T-helper 22 cell (primary cell): ENCODE measurements at places on chromosomes 12 and 14.
A peak's percentile ranks its signal among the peaks of the same experiment; 100 is the strongest.

GRCh38 chr12:105279460-105280056 lies 43.6 kb upstream of the APPL2 start:
- no peak for DNase-seq

- DNase-seq: no peak
Measured at GRCh38 chr12:76144245-76144549, 59.7 kb upstream of the NAP1L1 start.

DNA sequence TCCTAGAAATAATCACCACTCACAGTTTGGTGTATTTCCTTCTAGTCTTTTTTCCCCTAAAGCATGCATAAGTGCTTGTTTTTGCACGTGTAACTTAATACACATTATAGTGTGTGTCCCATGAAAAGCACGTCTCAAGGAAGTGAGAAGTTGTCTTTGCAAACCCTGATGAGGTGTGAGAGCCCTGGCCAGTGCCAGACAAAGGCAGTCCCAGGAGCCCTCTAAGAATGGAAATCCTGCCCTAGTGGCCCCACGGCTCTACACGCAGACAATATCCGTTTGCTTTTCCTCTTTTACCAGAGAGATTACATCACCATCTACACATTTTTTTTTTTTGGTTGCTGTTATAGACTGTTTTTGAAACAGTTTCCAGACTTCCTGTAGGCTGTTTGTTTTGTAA lies 85.5 kb upstream of the FZD10 start:
- DNase-seq: no peak

- DNase-seq: no peak
Measured at GRCh38 chr12:12442548-12443071, 85.7 kb downstream of the BORCS5 start.

DNA sequence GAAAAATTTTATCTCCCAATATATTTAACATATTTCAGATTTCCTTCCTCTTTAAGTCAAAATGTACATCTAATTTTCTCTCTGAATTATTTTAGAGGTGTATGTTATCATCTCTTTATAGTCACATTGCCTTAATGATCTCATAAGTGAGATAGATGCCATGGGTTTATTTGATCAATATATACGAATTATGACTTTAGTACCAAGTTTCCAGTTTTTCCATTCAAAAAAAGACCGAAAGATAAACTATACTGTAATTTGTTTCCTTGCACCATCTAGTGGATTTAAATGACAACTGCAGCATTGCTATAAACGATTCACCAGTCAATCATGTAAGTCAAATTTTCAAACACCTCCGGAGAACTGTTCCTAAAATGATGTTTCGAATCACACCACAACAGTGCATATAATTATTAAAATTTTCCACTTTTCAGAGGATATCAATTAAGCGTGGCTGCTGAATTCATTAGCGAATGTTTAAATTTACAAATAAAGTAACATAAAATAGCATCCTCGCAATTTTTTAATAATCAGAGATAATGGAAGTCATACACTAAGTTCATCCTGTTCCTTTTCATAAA lies 419 bp upstream of the ATXN7L3B start:
- DNase-seq: no peak

GRCh38 chr12:40034156-40034555 lies 71.7 kb downstream of the SLC2A13 start:
- no peak for DNase-seq

- no peak for DNase-seq
Measured at GRCh38 chr12:64147875-64148274, 74.2 kb downstream of the KICS2 start.

DNA sequence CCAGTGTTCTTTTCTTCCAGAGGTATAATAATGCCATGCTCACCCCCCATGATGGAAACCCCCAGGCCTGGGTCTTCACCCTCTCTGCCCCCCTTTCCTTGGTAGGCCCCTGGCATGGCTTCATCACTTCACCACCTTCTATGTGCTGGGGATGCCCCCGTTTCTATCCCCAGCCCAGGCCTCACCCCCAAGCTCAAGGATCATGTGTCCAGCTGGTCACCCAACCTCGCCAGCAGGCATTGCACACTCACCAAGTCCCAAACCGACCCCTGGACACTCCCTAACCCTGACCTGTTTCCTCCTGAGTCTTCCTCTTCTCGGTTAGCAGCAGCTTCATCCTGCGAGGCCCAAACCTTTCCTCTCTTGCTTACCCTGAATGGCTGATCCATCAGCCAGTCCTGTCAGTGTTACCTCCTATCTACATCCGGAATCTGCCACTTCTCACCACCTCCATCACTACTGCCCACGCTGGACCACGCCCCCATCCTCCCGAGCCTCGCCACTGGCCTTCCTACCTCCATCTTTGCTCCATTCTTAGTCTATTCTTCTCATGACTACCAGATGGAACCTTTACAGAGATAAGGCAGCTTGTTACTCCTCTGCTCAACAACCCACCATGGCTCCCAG lies 69.0 kb downstream of the MVK start:
- DNase-seq: no peak

DNA sequence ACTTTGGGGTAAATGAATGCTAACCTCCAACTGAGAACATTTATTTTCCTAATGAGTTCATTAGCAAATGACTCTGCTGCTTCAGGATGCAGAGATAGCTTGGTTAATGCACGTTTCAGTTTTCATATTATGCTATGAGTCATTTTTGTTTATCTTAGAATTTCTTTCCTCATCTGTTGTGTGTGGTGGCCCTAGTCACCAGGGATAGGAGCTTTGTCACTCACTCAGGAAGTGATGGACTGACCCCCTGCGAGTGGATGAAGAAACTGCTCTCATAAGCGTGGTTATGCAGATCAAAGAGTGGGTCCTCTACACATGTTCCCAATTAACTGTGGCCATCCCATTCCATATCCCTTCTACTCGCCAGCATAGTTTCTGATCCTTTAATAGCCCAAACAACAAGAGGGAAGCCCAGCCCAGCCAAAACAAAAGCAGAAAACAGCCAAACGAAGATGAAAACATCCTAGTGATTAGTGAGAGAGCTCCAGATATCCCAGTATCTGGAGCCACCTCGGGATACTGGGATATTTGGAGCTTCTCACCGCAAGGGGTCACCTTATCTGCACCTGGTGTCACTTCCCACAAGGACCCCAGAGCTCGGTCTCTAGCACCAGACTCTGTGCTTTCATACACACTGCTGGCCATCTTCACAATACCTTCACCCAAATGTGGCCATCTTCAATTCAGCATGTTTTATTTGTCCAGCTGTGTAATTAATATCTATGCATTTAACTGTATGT lies 8.6 kb downstream of the TC2N start:
- DNase-seq: no peak

GRCh38 chr12:43912859-43913258 lies 77.0 kb downstream of the TMEM117 start:
- no peak for DNase-seq

- DNase-seq: no peak
Measured at GRCh38 chr12:54001283-54002187, 1.6 kb downstream of the HOXC9 start.

- no peak for DNase-seq
Measured at GRCh38 chr12:103503546-103504480, 8.0 kb upstream of the C12orf42 start.

DNA sequence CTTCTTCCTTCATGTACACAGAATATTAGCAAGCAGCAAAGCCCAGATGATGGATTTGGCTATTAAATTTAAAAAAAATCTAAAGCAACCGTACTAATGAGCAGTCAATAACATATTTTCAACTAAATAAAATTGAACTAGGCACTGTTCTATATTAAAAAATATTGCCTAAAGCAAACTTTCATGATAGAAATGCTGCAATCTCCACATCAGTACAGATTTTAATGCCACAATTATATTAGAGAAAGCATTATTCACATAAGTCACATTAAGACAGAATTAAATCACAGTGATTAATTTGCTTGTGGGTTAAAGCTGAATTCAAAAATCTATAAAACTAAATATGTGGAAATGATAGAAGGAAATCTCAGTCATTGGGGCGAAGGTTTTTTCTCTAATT lies 200.7 kb downstream of the KCNH5 start:
- DNase-seq: no peak

DNA sequence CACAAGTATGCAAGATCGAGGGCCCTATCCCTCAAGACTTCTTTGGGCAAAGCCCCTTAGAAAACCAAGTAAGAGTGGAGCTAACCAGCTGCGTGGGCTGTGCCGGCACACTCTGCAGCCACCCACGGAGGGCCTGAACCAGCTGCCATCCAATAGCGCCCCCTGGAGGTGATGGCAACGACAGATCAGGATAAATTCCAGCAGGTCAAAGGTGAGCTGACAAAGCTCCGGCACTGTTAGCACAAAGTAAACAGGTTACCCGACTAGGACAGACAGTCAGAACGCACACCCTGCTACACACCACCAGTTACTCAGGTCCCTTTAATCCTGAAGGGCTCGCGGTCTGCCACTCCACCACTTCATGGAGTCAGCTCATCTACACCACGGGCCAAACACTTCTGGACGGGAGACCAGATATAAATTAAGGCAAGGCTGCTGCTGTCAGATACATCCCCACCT lies 4.9 kb downstream of the ZBTB39 start:
- peak; percentile 30 for DNase-seq

DNA sequence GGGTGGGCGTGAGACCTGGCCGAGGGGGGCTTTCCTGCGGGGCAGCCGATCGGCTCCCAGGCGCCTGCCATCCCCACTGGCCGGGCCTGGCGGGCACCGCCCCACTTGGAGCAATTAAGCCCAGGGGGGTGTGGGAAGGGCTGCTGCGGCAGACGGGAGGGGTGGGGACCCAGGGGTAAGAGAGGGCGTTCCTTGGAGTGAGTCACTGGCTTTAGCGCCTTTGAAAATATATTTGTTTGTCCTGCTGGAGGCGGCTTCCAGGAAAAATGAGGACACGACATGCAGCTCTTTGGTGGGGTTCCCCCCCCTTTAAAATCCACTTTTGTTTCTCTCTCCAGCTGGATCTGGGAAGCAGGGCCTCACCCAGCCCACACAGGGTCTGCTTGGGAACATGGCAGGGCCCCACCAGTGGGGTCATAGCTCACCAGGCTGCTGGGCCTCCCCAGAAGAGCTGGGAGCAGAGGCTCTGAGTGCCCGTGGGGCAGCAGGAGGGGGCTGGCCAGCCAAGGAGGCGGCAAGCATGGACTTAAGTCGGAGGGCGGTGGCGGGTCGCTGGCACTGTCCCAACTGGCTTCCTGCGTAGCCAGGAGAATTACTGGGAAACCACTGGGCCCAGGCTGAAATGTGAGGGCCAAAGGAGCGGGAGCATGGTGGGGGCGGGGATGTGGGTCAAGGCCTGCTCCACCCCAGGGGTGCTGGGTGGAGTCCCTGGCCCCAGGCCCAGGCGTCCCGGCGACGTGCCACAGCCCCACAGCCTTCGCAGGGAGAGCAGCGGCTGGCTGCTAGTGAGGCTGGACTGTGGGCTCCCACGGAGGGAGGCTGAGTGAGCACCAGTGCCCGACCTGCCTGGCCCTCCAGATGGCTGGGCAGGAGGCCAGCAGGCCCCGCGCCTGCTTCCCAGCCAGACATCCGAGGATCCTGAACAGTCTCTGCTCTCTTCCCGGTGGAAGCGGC lies 128.0 kb downstream of the RFLNA start:
- no peak for DNase-seq

- no peak for DNase-seq
Measured at GRCh38 chr12:116324654-116325335, 47.3 kb upstream of the MED13L start.

GRCh38 chr14:64387232-64387781 lies 846 bp upstream of the MTHFD1 start:
- DNase-seq: no peak

DNA sequence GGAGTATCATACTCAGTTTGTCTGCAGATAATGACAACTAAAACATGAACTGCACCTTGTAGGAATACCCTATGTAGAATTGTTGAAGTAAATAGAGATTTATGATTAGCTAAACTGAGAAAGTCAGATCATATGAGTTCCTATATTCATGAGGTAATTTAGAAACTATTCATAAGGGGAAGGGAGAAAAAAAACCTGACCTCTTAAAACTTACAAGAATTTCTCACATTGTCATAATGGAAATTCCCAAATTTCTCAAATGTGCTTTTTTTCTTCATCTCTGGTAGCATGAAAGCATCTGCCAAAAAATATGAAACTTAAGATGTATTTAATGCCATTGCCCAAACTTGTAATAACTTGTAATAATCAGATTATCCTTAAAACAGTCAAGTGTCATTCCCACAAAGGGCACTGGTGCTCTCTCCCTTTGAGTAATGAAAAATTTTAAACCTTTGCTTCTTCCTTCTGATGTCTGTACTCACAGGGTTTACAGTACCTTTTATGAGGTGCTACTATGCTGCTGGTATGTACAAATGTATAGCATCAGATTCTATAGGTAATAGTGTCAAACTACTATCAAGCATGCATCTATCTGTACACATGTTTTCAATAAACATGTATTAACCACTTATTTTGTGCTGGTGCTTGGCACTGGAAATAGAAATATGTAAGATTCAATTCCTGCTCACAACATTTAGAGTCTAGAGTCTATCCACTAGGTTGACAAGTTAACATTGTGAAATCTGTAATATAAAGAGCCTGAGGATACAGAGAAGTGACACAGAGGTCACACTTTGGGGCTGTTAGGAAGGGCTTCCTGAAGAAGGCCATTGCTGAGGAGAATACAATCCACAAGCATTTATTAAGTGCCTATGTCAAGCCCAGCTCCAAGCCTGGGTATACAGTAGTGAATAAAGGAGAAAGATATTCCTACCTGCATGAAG lies 17.4 kb upstream of the DRAM1 start:
- no peak for DNase-seq

GRCh38 chr12:109729371-109729781 lies 15.8 kb downstream of the FAM222A start:
- DNase-seq: no peak

DNA sequence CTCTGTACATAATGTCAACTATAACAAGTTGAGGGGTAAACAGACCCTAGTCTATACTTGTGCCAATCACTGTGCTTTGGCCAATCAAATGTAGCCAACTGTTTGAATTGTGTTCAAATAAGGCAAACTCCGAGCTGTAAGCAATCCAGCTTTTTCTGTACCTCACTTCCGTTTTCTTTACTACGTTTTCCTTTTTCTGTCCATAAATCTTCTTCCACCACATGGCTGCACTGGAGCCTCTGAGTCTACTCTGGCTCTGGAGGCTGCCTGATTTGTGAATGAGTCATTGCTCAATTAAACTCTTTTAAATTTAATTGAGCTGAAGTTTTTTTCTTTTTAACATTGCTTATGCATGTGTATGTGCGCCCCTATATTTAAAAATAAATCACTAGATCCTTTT lies 29.7 kb downstream of the CLEC1A start:
- DNase-seq: no peak

DNA sequence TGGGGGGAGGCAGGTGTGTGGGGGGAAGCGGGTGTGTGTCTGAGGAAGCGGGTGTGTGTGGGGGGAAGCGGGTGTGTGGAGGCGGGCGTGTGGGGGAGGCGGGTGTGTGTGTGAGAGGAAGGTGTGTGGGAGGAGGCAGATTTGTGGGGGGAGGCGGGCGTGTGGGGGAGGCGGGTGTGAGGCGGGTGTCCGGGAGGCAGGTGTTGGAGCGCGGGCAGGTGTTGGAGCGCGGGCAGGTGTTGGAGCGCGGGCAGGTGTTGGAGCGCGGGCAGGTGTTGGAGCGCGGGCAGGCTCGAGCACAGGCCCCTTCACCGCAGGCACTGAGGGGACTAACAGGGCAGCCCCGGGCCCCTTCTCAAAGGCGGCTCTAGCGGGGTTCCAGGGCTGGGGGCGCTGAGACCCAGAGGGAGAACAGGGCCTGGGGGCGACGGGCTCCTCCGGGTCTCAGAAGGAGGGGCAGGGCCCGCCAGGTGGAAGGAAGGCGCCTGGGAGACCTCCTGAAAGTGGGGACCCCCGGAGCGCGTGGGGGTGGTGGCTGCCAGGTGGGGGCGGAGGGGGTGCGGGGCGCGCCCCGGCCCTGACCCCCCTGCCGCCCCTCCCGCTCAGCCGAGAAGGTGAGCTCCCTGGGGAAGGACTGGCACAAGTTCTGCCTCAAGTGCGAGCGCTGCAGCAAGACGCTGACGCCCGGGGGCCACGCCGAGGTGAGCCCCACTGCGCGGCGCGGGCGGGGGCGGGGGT lies 3.2 kb downstream of the CRIP2 start:
- DNase-seq: peak; percentile 74
